ENCODE measurements at places on chromosomes 13 and 19. TPM values are rescaled to one million over a fixed set of nuclear protein-coding genes. Genes with fewer than 3 reads are reported as not detected.

- no peaks in the 10 kb centered on the region for H3K27me3 ChIP-seq
- DNase-seq: peak; percentile 54
- H3K4me3 ChIP-seq: no peak overlapping the region
- H3K36me3 ChIP-seq: no peaks in the 10 kb centered on the region
These were observed 16.9 kb downstream of the FAM187B start for GRCh38 chr19:35211545-35212230.

GRCh38 chr19:5037936-5038335 lies 69.0 kb downstream of the KDM4B start:
- H3K27ac ChIP-seq: no peak overlapping the region
- no peak for DNase-seq
- peaks cover 52% of the 10 kb centered on the region for H3K36me3 ChIP-seq
- no peaks in the 10 kb centered on the region for H3K27me3 ChIP-seq

DNA sequence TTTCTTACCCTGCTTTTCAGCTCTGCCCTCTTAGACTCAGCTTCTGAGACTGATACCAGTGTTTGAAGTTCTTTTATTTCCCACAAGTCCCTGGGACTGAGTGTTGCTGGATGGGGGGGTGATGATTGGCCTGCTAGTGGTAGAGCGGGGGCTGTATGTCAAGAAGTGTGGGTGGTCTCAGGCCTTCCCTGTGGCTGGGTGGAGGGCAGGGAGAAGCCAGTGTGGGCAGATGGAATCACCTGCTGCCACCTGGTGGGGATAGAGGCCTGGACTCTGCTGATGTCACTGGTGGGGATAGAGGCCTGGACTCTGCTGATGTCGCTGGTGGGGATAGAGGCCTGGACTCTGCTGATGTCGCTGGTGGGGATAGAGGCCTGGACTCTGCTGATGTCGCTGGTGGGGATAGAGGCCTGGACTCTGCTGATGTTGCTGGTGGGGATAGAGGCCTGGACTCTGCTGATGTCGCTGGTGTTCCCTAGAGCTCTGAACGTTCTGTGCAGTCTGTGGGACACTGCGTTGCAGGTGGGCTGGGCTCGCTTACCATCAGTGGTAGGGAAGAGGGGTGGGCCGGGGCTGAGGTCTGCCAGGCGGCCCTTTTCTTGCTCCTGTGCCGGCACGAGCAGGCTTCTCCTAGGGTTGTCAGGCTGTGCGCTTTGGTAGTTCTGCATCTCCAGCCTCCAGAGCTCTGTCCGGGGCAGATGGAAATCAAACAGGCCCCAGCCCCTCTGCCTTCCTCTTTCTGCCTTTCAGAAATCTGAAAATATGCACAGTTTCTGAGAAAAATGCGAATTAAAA lies 101.3 kb downstream of the ARHGEF7 start:
- H3K4me1 ChIP-seq: peaks cover 42% of the 10 kb centered on the region
- no peak overlapping the region for H3K4me3 ChIP-seq
- H3K27me3 ChIP-seq: no peaks in the 10 kb centered on the region
- DNase-seq: no peak
- peaks cover 25% of the 10 kb centered on the region for H3K36me3 ChIP-seq
- peak overlapping the region; percentile 42 for H3K27ac ChIP-seq

- H3K27me3 ChIP-seq: no peaks in the 10 kb centered on the region
- DNase-seq: no peak
- no peak overlapping the region for H3K27ac ChIP-seq
- H3K4me1 ChIP-seq: no peaks in the 10 kb centered on the region
- no peak overlapping the region for H3K4me3 ChIP-seq
These were observed 2.2 kb upstream of the CLEC17A start for GRCh38 chr19:14580623-14581237.

DNA sequence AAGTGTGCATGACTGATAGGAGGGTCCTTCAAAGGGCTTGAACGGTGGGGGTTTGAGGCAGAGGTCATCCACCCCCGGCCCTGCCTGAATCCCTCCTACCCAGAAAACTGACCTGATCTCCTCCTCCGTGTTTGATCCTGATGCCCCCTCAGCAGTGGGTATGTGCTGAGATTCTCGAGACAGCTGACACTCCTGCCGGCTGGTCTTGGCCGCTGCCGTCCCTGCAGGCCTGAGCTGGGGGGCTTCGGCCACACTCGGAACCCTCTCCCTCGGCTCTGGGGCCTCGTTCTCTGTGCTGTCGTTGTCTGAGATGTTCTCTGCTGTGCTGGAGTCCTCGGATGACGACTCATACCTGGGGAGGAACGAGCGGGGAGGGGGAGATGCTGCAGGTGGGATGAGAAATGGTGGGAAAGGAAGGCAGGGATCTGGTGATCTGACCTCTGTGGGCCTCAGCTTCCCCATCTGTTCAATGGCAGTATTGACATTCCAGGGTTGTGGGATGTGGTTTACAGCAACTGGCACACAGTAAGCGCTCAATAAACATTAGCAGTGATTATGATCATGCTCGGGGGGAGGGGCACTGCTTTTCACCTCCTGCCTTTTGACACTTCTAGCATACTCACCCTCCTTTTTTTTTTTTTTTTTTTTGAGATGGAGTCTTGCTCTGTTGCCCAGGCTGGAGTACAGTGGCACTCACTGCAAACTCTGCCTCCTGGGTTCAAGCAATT lies 20.7 kb downstream of the KANK2 start:
- no peak overlapping the region for H3K4me3 ChIP-seq
- H3K27ac ChIP-seq: no peak overlapping the region
- no peaks in the 10 kb centered on the region for H3K27me3 ChIP-seq
- peaks cover 71% of the 10 kb centered on the region for H3K36me3 ChIP-seq

DNA sequence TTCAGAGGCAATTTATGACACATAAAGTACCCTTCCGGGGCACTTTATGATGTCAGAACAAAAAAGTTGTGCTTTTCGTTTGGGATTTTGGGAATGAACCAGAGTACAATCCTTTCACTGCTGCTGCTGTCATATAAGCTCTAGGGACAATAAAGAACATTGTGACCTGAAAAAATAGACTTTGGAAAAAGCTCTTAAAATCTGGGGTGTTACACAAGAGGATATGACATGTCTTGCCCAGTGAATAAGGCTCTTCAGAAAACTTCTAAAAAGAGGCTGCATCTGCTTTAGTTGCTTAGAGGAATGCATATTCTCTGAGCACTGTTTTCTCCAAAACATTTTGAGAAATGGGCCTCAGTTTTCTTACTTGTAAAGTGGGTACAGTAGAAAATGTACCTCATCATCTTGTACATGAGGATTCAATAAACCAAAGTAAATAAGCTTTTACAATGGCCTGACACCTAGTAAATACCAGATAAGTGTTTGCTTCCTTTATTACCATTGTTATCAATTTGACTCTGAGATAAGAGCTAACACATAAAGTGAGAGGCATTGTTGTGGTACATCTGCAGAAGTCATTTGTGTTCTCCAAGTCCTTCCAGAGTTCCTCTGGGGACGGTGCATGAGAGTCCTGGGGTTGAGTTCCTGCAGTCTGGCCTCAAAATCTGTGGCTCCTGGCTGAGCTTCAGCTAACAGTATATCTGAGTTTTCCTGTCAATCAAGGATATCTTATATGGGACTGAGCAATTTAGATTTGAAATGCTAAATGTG lies 67.4 kb upstream of the EDNRB start:
- no peaks in the 10 kb centered on the region for H3K27me3 ChIP-seq
- H3K36me3 ChIP-seq: no peaks in the 10 kb centered on the region
- H3K4me3 ChIP-seq: no peak overlapping the region
- no peak overlapping the region for H3K27ac ChIP-seq
- peaks cover 28% of the 10 kb centered on the region for H3K4me1 ChIP-seq

DNA sequence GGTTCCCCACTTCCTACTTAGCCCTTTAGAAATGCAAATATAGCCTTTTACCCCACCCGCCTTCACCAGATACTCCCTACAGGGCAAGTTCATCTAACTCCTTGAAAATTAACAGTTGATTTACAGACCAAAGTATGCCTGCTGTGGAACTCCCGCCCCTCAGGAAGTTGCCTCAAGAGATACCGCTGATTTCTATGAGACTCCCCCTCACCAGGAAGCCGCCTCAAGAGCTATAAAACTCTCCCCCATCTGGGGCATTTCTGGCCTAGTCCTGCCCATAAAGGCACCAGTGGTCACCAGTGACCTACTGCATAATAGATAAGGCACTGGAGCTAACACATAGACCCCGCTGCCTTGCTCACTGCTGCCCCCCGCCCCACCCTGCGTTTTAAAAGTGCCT lies 201.7 kb upstream of the UBL3 start:
- H3K4me1 ChIP-seq: no peaks in the 10 kb centered on the region
- no peak for DNase-seq
- H3K27me3 ChIP-seq: peaks cover 5% of the 10 kb centered on the region
- no peaks in the 10 kb centered on the region for H3K36me3 ChIP-seq
- no peak overlapping the region for H3K27ac ChIP-seq

DNA sequence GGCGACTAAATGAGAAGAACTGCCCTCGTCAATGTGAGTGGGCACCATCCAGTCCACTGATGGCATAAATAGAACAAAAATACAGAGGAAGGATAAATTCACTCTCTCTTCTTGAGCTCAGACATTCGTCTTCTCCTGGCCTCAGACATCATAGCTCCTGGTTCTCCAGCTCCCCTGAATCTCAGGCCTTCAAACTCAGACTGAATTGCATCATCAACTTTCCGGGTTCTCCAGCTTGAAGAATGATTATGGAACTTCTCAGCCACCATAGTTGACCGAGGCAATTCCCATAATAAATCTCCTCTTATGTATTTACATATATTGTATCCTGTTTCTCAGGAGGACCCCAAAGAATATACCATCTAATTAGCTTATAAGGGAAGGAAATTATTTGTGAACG lies 55.0 kb upstream of the FNDC3A start:
- H3K27ac ChIP-seq: no peak overlapping the region
- no peaks in the 10 kb centered on the region for H3K4me1 ChIP-seq
- H3K27me3 ChIP-seq: no peaks in the 10 kb centered on the region
- no peak overlapping the region for H3K4me3 ChIP-seq

DNA sequence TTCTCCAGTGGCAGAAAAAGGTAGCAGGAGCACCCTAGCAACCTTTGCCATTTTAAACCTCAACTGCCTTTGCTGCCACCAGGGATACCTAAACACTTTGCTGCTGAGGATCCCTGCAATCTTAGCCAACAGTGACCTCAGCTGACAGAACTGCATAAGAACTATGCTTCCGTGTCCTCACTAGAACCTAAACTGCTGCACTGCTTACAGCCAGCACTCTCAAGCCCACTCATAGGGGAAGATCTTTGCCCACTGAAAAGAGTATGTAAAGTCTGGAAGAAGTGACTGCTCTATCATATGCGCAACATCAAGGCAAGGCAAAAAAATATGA lies 270.0 kb upstream of the PCDH20 start:
- no peaks in the 10 kb centered on the region for H3K36me3 ChIP-seq
- no peak overlapping the region for H3K4me3 ChIP-seq
- no peak overlapping the region for H3K27ac ChIP-seq
- H3K4me1 ChIP-seq: no peaks in the 10 kb centered on the region
- no peak for DNase-seq
- no peaks in the 10 kb centered on the region for H3K27me3 ChIP-seq

GRCh38 chr13:80603351-80603750 lies 262.4 kb upstream of the SPRY2 start:
- H3K36me3 ChIP-seq: no peaks in the 10 kb centered on the region
- no peak overlapping the region for H3K27ac ChIP-seq
- no peaks in the 10 kb centered on the region for H3K27me3 ChIP-seq
- H3K4me3 ChIP-seq: no peak overlapping the region
- H3K4me1 ChIP-seq: no peaks in the 10 kb centered on the region

DNA sequence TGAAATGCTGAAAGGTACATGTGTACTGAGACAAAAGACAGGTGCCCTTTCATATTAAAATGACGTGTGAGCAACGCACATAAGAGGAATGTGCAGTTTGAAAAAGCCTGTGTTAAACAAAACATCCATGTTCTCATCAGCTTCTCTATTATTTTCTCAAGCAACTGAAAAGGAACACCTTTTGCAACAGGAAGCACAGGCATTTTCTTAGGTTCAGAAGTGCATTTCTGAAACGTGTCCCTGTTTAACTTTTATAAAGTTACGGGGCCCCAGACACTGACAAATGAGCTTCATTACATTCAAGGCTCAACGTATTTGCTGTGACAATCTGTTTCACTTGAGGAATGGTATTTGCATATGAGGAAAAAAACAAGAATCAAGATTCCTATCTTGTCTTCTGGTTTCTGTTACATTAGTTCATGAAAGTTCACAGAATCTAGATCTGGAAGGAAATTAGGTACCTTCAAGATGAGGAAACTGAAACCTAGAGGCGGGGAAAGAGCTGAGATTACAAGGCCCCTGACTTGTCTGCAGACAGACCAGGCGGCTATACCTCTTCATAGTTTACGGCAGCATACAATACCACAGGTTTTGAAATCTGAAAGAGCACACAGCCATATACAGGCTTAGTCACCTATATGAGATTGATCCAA lies 431.7 kb downstream of the KLF12 start:
- no peaks in the 10 kb centered on the region for H3K27me3 ChIP-seq
- H3K27ac ChIP-seq: no peak overlapping the region
- no peak overlapping the region for H3K4me3 ChIP-seq
- DNase-seq: no peak

- no peak for DNase-seq
- H3K27me3 ChIP-seq: no peaks in the 10 kb centered on the region
- no peaks in the 10 kb centered on the region for H3K36me3 ChIP-seq
- no peaks in the 10 kb centered on the region for H3K4me1 ChIP-seq
These were observed 306.6 kb downstream of the ATP8A2 start for GRCh38 chr13:25678398-25678797.

GRCh38 chr13:87361216-87361615 lies 310.0 kb upstream of the SLITRK5 start:
- no peaks in the 10 kb centered on the region for H3K36me3 ChIP-seq
- no peak for DNase-seq
- H3K27ac ChIP-seq: no peak overlapping the region
- no peaks in the 10 kb centered on the region for H3K4me1 ChIP-seq
- H3K27me3 ChIP-seq: no peaks in the 10 kb centered on the region
- no peak overlapping the region for H3K4me3 ChIP-seq

DNA sequence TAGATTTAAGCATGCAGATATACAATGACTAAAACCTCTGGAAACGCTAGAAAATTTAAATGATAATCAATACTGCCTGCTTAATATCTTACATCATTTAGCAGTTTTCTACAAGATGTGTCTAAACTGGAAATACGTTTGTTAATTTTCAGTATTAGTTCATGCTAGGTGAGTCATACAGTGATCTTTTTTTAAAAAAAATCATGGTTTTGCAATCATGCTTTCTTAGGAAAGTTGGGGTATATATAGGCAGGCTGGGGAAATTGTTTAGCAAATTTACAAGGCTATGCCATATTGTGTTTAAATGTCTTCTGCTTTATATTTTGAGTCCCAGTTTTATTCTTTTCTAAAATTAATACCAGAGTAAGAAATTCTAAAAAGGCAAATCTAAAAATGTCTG lies 245.4 kb upstream of the SPRY2 start:
- H3K4me3 ChIP-seq: no peak overlapping the region
- H3K27ac ChIP-seq: no peak overlapping the region
- H3K36me3 ChIP-seq: no peaks in the 10 kb centered on the region
- DNase-seq: no peak

- H3K27ac ChIP-seq: no peak overlapping the region
- no peaks in the 10 kb centered on the region for H3K4me1 ChIP-seq
- H3K27me3 ChIP-seq: no peaks in the 10 kb centered on the region
- H3K36me3 ChIP-seq: no peaks in the 10 kb centered on the region
- H3K4me3 ChIP-seq: no peak overlapping the region
These were observed 7.0 kb upstream of the CDC42EP5 start for GRCh38 chr19:54480051-54480450.

- no peak overlapping the region for H3K27ac ChIP-seq
- no peaks in the 10 kb centered on the region for H3K4me1 ChIP-seq
- no peak for DNase-seq
- H3K27me3 ChIP-seq: no peaks in the 10 kb centered on the region
- no peak overlapping the region for H3K4me3 ChIP-seq
These were observed 12.6 kb downstream of the SLC1A5 start for GRCh38 chr19:46775642-46776258.

Gene ZNF614
- total RNA-seq: 4.6 TPM

Gene DIRAS1
- total RNA-seq: 94.7 TPM

Gene CGB3
- total RNA-seq: not detected

Gene GZMM
- total RNA-seq: not detected

Gene PSG7
- not detected for total RNA-seq

Gene FCAR
- 2.1 TPM for total RNA-seq

Gene NOVA2
- 4.1 TPM for total RNA-seq

Gene SWSAP1
- total RNA-seq: 0.69 TPM

Gene CCDC169
- total RNA-seq: 0.20 TPM

Measured in heart left ventricle (tissue), 16 donors.